ENCODE measurements at places on chromosomes 6 and 20. TPM values are rescaled to one million over a fixed set of nuclear protein-coding genes. Genes with fewer than 3 reads are reported as not detected.

The TMC2 gene
- not detected for total RNA-seq

DNA sequence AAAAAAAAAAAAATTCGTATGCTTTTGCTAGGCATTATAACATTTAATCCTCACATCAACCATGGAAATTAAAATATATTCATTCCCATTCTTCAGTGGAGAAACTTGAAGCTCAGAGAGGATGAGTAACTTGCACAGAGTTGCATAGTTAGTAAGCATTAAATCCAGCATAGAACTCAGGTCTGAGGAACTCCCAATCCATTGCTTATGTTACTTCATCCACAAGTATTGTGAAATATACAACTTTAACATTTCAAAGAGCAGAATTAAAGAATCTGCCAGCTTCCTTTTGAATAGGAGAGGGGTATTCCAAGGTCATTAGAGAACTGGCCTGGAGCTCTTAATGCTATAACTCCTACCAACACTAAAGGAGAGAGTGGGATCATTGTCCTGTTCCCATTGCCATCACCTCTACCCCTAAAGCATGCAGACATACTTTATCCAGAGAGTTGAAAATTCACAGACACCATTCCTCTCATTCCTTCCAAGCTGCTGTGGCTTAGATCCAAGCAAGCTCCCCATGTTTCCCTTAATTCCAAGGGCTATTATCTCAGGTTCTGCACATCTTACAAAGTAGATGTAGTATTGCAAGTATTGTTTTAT, 91.9 kb downstream of the FLRT3 start:
- no peaks in the 10 kb centered on the region for H3K36me3 ChIP-seq
- H3K27me3 ChIP-seq, result no peaks in the 10 kb centered on the region
- DNase-seq, result peak; percentile 35
- H3K4me3 ChIP-seq, result no peak overlapping the region
- no peak overlapping the region for H3K27ac ChIP-seq

GRCh38 chr20:38883081-38883980, 42.9 kb upstream of the FAM83D start:
- H3K4me1 ChIP-seq, result no peaks in the 10 kb centered on the region
- no peak overlapping the region for H3K4me3 ChIP-seq
- H3K27me3 ChIP-seq, result peaks cover 12% of the 10 kb centered on the region
- H3K27ac ChIP-seq, result no peak overlapping the region

DNA sequence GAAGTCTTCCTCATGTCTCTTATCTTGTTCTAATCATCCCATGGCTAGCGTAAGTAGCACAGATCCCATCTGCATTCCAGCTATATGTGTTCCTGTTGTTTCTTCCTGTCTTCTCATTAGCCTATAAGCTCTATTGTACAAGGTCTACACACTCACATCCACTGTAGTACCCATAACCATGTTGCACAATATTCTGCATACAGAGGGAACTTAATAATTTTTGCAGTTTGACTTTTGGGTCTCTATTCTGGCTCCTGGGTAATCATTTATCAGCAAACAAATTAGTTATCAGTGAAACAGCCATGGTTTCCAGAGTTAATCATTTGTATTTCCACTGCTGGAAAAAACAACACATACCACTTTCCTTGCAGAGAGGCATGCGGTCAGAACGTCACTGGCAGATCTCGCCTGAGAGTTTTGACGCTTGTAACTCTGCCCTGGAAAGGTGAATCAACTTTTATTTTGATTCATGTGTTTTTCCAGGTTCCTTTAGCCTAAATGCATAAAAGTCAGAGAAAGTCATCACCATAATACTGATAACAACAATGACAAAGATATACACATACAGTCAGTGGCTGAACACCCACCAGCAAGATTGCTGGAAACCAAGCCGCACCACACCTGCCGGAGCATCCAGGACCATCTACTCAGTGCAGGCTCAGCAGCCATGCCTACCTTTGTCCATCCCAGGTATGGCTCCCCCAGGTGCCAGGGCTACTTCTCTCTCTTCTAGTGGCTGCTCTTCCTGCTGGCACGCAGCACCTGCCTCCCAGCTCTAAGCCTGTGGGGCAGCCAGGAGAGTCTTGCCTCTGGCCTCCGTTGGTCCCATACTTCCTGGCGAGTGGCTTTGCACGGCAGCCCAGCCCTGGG, 158.2 kb downstream of the QRSL1 start:
- H3K36me3 ChIP-seq, result no peaks in the 10 kb centered on the region
- H3K4me1 ChIP-seq, result no peaks in the 10 kb centered on the region
- no peak overlapping the region for H3K27ac ChIP-seq
- H3K27me3 ChIP-seq, result peaks cover 2% of the 10 kb centered on the region
- DNase-seq, result no peak

The NKX2-2 gene
- not detected for total RNA-seq

Data from IMR-90 (cell line).